ENCODE measurements at places on chromosomes 12 and 14.

DNA sequence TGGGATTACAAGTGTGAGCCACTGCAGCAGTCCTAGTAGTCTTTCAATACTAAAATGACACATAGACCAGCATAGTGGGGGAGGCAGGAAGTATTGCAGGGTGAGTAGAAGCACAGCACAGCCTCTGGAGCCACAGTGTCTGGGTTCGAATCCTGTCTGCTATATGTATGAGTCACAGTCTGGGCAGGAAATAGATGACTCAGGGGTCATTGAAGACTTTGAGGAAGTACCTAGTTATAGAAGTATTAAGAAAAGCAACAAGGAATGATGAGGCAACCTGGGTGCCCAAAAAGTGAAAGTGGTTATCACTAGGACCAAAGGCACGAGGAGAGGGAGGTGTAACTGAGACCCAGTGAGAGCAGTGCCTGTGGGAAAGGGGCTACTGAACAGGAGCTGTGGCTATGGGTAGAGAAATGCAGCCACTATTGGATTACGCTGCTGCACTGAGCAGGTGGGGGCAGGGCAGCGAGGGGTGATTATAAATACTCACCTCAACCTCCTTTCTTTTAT lies 124.0 kb downstream of the PDE3A start:
- no peak for DNase-seq

DNA sequence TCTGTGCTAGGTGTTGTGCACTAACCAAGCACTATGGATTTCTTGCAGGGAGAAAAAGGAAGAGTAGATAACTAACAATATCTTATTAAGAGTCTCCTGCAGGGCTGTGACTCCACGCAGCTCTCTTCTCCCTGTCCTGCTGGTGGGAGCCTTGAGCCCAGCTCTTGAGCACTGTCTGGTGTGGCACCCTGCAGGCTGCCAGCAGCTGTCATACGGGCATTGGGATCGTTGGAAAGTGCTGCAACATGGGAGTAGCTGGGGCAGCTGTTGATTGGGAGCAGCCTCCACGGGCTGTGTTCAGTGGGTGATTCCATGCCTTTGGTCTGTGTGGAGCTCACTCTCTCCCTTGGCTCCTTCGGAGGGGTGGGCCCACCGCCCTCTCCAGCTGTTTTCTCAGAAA lies 125.3 kb downstream of the FBXL14 start:
- DNase-seq: no peak

DNA sequence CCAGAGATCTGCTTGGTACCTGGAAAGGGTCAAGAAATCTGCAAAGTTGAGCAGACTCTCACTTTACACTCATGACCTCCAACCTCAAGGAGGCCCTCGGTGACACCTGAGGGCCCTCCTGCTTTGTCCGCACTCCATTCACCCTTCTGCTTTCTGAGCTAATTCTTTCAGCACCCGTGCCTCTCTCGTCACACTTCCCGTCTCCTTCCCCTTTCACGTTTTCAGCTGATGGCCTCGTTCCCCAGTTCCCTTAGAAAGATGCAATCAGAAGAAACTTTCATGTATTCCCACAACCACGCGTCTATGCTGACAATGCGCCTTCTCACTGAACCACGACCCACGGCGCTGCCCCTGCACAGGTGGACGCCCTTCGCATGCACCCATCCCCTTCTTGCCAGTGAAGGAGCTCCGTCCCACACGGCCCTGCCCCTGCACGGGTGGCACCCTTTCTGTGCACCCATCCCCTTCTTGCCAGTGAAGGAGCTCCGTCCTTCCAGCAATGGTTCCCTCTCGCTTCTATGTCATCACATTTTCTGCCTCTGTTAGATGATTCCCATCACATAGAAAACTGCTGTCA lies 340.1 kb upstream of the FKBP4 start:
- DNase-seq: no peak

DNA sequence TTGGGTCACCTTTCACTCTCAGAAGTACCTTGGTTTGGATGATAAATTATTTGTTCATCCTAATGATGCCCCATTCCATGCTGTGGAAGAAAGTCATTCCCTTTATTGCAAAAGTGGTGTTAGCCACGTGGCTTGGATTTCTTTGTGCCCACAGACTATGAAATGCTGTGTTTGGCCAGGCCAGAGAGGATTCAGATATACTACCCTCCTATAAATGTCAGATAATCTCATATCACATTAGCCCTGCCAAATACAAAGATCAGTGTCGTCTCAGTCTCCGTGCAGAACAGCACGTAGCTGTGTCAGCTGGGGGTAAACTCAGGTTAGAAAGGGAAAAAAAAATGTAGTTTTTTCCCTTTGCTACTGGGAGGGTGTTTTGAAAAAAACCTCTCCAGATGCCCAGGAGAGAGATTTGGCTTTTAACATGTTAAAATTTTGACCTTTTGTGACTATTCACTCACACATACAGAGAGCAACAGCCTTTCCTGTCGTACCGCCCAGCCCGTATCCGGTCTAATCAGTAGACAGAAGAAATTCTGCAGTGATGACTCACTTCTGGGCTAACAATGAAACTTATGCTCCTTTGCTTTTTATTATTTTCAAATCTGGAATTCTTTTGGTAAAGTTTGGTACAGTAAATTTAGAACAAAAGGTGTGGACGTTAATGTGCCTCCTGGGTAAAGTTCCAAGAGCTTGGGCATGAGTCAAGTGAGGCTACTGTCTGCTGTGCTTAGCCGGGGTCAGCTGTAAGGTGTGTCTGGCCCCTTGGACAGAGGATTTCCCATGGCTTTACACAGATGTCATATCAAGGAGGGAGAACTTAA lies 8.5 kb upstream of the PTPRB start:
- no peak for DNase-seq

DNA sequence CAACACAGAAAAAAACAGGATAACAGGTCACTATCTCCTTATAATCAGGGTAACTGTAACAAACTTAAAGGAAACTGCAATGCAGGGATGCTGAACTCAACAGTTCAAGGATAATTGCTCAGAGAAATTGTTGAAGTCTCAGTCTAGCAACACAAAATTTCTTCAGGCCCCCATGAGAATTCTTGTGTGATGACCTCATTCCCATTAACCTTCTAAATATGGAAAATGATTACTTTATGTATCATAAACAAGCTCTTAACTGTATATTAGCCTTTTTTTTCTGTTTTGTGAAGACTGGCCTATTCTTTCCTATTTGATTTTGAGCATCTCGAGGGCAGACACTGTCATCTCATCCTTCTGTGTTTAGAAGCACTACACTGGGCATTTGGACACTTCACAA lies 47.1 kb downstream of the IGF1 start:
- DNase-seq: no peak

- DNase-seq: no peak
Observed at GRCh38 chr14:76780058-76780345, 18.7 kb downstream of the VASH1 start.

DNA sequence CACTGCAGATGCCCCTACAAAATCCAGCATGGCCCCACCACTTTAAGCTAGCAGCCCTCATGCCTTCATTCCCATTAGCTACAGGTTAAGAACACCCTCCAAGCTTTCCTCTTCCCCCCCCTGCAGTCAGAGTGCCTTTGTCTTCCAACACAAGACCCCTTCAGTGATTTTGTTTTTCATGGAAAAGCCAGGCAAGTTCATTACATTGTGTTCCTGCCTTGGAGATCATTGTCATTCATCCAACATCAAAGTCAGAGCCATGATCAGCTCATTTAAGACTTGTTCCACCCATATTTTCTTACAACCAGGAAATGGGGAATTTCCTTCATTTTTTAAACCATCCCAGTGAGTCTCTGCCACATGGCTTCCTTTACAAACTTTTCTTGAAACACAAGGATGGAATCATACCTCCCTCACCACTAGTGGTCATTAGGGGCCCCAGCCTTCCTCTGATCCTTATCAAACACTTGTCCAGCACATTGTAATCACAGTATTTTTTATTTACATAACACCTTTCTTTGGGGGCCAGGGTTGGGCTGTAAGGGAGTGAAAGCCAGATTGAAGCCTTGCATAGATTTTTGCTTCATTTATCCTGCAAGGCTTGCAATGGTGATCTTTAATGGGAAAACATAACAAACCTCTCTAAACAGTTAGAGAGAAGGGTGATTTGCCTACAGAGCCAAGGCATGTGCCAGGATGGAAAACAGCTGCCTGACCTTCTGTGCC lies 765.3 kb downstream of the MED13L start:
- DNase-seq: no peak

GRCh38 chr12:57161491-57161890 lies 14.1 kb upstream of the LRP1-AS start:
- no peak for DNase-seq

DNA sequence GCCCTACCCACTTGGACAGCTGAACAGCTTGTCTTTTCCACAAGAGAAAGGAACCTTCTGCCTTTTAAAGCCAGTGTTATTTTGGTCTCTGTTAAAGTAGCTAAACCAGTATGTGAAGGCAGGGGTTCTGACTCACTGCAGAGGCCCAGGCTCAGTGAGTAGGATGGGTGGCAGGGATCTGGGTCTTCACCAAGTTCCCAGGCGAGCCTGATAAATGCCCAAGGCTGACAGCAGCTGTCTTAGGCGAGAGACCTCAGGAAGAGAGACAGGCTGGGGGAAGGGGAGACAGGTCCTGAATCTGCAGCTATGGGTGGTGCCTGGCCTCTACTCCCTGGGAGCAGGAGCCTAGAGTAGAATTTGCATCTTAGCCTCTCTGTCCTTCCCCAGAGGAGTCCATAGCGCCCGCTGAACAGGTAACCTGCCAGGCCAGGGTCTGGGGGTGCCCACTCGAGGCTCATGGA lies 18.1 kb upstream of the KIF26A start:
- DNase-seq: no peak

GRCh38 chr12:93813186-93813585 lies 136.0 kb downstream of the CRADD start:
- DNase-seq: no peak

- DNase-seq: no peak
Observed at GRCh38 chr12:13186302-13186701, 10.2 kb upstream of the EMP1 start.

GRCh38 chr12:71578694-71579258 lies 84.9 kb downstream of the ZFC3H1 start:
- no peak for DNase-seq

DNA sequence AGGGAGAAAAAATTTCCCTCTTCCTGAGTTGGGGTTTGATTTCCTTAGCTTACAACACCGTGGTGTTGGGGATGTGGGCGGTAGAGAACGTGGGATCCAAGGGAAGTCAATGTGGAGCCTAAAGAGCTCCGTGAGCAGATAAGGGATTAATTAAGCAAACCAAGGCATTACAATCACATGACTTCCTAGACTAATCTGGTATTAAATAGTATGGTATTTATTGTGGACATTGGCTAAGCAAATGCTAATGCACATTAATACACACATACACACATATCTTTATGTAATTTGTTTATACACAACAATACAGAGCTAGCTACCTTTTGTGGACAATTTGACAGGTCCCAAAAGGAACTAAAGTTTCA lies 791 bp upstream of the RNF41 start:
- DNase-seq: no peak

GRCh38 chr12:124517260-124518050 lies 50.0 kb downstream of the NCOR2 start:
- no peak for DNase-seq

DNA sequence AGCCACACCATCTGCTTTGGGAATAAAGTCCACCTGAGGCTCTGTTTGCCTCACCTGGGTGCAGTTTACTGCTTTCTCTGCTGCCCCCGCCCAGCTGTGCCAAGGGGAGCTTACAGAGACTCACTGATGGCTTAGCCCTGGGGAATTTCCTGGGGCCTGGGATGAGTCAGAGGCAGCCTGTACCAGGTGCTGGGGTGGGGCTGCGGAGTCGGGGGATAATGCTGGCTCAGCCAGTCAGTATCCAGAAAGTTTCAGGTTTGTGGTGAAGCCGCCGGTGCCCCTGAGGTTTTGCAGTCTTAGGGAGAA lies 22.3 kb downstream of the PLEKHG3 start:
- DNase-seq: no peak

DNA sequence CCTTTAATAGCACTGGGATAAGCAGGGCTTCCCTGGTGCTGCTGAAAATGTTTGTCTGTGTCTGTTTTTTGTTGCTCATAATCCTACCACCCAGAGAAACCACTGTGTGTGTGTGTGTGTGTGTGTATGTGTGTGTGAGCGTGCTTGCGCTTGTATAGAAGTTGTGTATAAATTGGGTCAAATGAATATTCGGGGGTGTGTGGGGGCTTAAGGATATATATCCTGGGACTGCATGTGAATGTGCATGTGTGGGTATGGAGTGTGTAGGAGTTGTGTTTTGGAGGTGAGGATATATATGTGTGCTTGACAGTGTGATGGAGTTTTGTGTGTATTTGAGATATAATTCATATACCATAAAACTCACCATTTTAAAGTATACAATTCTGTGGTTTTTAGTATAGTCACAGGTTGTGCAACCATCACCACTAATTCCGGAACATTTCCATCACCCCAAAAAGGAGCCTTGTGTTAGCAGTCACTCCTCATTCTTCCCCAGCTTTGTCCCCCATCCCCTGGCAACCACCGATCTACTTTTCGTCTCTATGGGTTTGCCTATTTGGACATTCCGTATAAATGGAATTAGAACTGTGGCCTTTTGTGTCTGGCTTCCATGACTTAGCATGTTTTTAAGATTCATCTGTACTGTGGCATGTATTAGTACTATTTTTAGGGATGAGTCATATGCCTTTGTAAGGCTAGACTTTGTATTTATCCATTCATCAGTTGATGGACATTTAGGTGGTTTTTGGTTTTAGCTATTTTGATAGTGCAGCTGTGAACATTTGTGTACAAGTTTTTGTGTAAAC lies 25.6 kb downstream of the TCTN1 start:
- DNase-seq: no peak

DNA sequence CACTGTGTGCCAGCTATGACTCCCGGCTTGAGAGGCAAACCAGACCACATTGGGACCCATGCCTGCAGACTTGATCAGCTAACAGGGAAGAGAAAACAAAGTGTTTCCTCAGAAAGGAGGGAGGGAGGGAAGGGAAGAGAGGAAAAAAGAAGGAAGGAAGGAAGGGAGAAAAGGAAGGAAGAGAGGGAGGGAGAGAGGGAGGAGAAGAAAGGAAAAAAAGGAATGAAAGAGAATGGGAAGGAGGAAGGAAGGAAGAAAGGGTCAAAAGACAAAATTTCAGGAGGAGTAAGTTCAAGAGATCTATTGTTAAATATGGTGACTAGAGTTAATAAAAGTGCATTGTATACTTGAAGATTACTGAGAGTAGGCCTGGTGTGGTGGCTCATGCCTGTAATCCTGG lies 18.9 kb downstream of the FIGNL2 start:
- no peak for DNase-seq

- no peak for DNase-seq
Observed at GRCh38 chr12:124099661-124100060, 126.6 kb downstream of the ZNF664 start.

GRCh38 chr12:53235742-53236442 lies 3.9 kb upstream of the RARG start:
- no peak for DNase-seq

GRCh38 chr14:89986462-89987160 lies 30.9 kb downstream of the TDP1 start:
- DNase-seq: no peak

- no peak for DNase-seq
Observed at GRCh38 chr12:102951841-102952240, 5.6 kb upstream of the ASCL1 start.

GRCh38 chr14:100775831-100776591 lies 49.3 kb downstream of the DLK1 start:
- no peak for DNase-seq

- DNase-seq: no peak
Observed at GRCh38 chr14:68523989-68524725, 268.7 kb downstream of the ZFP36L1 start.

All from left renal cortex interstitium (tissue), 4 donors.